ENCODE measurements at places on chromosomes 3 and 15.

- DNase-seq = no peak
Measured at GRCh38 chr15:73190189-73190601, 137.9 kb downstream of the NEO1 start.

DNA sequence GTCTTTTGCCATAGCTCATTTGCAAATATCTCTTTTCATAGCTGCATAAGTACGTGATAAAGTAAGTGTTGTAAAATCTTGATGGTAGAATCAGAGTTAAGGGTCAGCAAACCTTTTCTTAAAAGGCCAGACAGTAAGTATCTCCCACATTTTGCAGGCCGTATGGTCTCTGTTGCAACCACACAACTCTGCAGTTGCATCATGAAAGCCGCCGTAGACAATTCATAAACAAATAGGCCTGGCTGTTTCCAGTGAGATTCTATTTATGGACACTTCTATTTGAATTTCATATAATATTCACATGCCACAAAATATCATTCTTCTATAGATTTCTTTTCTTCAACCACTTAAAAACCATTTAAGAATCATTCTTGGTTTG lies 248.5 kb downstream of the TLE3 start:
- DNase-seq = no peak

DNA sequence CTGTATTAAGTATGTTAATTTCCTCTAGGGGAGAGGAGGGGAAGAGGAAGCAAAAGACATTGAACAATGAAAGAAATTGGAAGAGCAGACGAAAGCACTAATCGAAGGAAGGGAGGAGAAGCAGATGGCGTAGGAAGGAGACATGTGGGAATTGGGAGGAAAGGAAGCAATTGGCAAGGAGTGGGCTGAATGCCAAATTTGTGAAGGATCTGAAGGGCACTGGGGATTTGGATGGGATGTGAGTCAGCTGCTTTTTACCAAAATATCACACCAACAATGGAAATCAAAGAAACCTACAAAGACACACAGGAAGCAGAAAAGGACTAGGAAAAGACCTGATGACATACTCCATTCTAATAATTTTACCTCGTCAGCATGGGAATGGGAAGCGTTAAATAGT lies 1029.8 kb downstream of the ROBO1 start:
- no peak for DNase-seq

DNA sequence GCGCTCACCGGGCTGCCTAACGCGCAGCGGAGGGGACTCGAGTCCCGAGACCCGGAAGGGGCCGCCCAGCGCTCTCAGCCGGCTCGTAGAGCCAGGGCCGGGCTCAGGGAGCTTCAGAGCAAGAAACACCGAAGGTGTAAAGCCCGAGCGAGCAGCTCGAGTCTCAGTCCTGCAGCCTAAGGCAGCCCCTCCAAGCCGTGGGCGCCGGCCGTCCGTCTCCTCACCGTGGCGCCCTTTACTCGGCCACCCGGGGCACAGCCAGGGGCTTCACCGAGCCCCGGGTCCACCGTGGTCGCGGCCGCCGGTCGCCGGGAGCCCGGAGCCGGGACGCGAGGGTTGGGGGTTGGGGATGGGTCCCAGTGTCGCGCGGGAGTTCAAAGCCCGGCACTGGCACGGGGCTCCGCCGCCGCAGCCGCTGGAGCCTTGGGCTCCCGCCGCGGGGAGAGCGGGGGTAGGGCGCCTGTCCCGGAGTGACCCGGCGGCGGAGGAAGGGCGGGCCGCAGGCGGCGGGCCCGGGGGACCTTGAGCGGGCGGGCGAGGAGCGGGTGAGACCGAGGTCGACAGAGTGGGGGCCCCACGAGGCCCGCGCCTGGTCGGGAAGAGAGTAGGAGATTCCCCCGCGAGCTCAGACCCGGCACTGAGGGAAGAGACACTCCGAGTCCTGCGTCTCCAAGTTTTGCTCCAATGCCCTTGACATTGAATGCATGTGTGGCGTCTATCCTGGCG lies 26.9 kb upstream of the THRB start:
- no peak for DNase-seq

DNA sequence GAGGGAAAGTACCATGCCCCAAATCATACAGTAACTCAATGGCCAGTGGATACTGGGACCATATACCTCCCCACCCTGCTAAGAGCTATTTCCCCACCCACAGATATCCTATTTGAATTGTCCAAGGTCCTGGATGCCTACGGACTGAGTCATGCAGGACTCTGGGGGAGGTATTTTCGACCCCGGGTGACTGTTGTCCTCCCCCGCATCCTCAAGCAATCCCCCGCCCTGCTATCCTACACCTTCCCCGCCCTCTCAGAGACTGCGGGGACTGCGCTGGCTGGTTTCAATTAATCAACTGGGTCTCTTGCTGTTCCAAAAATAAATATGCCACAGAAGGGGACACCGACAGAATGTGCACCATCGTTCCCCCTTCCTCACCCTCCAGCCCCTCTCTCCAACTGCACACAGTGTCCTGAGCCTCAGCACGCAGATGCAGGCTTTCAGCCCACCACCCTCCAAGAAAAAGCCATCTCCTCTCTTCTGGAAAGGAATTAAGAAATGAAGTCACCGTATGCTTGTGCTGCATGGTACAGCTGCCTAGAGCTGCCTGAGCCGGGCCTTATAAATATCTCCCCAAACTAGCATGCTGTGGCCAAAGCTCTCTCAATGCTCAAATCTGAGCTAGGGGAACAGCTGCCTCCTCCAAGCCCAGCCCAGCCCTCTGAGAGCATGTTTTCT lies 8.1 kb downstream of the CAV3 start:
- no peak for DNase-seq

- no peak for DNase-seq
Measured at GRCh38 chr3:64022451-64023186, 675 bp downstream of the PSMD6 start.

GRCh38 chr3:130659911-130660310 lies 86.7 kb downstream of the PIK3R4 start:
- DNase-seq = no peak
